ENCODE measurements at places on chromosomes 7 and 10.

- no peak for DNase-seq
Observed at GRCh38 chr10:78335691-78336401, 302.2 kb downstream of the RPS24 start.

DNA sequence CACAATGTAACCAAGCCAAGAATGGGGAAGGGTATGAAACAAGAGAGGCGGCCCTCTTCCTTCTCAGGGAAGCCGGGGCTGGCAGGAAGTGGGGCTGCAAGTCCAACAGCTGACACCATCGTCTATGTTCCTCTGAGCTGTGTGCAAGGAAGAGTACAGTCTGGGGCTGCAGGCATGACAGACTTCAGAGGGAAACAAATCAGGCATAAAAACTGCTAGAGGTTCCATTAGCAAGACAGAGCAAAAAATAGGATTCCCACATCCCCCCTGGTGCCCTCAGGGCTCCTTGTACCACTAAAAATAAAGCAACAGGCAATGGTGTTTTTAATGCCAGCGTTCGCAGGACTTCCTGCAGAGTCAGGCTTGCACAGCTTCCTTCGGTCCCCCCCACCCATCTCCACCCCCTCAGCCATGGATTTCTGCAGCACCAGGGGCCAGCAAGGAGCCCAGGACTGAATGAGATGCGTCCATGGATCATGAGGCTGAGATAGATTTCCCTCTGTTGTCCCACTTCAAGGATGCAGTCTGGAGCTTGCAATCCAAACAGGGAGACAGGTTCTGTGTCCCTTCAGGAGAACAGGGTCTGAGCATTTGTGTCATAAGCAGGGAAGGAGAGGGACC lies 34.6 kb downstream of the KCNMA1 start:
- no peak for DNase-seq

DNA sequence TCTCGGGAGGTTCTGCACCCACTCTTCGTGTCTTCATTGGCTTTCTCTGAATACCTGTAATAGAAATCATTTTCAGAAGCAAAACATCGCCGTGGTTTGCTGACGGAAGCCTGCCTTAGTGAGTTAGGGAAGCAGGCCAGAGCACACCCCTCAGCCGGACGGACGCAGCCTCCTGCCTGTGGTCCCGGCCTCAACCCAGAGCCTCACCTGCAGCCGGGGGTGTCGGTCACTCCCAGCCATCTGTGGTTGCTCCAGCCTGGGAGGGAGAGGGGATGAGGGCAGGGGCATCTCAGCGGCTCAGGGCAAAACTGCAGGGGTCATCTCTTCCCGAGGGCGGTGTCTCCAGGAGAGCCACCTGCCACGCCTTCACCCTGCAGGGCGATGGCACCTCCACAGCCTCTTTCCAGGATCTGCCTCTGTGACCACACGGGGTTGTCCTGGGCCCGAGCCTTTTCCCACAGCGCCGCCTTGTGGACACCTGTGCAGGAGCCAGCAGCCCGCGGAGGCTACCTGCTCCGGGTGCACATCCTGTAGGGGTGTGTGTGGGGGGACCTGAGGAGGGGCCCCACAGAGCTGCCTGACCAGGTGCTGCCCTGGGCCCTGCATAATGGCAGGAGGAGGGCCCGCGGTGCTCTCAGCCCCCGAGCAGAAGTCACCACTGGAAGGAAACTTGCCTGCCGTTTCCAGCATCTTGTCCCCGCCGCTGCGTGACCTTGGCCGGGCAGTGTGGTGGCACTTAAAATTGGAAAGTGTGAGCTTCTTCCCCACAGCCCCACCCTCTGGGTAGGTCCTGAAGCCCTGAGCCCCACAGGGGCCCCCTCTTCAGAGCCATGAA lies 21.6 kb upstream of the AP5Z1 start:
- peak; percentile 93 for DNase-seq

- DNase-seq, result no peak
Observed at GRCh38 chr7:151792086-151792485, 84.8 kb downstream of the PRKAG2 start.

DNA sequence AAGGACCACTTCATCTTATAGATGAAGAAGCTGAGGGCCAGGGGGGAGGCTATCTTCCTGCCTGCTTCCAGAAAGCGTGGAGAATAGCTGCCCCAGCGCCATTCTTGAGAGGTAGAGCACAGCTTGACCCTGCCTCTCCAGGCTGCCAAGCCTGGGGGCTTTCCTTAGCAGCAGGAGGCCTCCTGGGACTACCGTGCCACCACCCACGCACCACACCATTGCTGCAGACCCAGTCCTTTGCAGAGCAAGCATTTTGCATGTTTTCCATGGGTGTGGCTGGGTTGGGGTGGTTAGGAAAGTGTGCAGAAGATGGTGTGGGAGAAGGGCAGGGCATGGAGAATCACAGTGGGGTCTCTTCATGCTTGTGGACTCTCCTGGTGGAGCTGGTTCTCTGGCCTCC lies 64.9 kb downstream of the TBXAS1 start:
- no peak for DNase-seq

All from mucosa of descending colon (tissue), 3 donors.